Femur (tissue), 1 donor: ENCODE measurements at places on chromosomes 7 and 10.
A peak's percentile ranks its signal among the peaks of the same experiment; 100 is the strongest.

GRCh38 chr10:50407076-50407801 is 155.9 kb upstream of the ASAH2 start:
- no peak for DNase-seq

DNA sequence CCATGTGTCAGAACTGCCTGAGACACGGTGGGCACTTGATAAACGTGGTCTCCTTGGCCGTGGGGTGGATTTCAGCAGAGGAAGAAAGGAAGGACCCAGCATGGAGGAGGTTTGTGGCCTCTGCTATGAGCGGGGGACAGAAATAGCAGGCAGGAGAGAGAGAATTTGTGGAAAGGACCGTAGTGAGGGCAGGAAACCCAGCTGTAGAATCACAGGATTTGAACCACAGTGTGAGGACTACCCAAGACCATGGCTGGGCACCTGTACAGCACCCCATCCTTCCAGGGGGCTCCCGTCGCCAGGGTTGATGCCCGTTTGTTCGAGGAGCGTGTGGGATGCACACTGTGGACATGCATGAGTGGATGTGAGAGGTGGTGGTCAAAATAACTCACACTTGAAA is 183.4 kb downstream of the PTPN20 start:
- no peak for DNase-seq

GRCh38 chr7:15284396-15284795 is 277.4 kb downstream of the AGMO start:
- DNase-seq: no peak

GRCh38 chr10:82319562-82319961 is 444.6 kb downstream of the NRG3 start:
- peak; percentile 53 for DNase-seq

DNA sequence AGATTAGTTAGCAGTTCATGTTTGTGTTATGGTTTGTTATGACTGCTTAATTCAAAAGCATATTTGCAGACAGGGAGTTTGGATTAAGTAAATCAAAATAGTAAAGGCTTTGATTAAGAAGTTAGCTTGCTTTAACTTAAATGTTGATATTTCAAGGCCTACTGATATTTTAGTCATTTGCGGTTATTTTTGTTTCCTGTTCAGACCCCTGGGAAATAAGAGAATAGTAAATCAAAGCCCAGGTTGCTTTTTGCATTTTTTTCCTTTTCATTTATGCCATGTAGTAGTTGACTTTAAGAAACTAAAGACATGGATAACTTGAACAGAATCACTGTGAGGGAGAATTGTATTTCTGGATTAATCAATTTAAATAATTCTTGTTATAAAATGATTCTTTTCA is 77.3 kb downstream of the HDAC9 start:
- DNase-seq: no peak

GRCh38 chr10:12252882-12253546 is 57.0 kb downstream of the CDC123 start:
- no peak for DNase-seq

DNA sequence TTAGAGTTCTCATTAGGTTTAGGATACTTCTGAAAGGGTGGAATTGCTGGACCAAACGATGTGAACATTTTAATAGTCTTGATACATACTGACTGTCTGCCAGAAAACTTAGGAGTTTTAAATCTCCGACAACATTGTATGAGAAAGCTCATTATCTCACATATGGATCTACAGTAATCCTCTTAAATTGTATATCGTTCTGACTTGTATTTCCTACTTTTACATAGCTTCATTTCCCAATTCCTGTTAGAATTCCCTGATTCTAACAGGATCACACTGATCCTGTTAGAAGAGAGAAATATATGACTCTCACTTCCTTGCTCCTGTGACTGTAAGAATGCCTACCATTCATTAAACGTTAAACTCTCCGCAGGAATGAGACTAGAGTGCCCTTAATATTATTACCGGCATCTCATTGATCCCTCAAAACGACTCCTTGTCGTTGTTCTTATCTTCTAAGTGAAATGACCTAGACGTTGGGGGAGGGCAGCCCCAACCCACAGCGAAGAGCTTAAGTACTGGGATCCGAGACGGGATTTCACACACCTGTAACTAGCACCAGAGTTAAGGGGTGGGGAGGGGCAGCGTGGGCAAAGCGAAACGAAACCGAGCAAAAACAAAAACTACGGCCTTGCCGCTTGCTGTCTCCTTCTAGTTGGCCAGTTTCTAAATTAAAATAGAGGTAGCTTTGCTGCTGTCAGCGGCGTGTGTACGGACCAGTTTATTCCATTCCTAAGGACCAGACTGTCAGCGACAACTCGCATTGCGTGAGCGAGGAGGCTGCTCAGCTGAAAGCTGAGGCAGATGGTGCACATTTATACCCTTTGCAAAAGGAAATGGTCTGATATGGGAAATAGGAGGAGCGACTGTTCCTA is 678 bp upstream of the TMEM106B start:
- DNase-seq: no peak

GRCh38 chr7:111292026-111292470 is 201.1 kb downstream of the LRRN3 start:
- no peak for DNase-seq

- peak; percentile 6 for DNase-seq
Measured at GRCh38 chr10:71424496-71425194, 27.9 kb downstream of the CDH23 start.

DNA sequence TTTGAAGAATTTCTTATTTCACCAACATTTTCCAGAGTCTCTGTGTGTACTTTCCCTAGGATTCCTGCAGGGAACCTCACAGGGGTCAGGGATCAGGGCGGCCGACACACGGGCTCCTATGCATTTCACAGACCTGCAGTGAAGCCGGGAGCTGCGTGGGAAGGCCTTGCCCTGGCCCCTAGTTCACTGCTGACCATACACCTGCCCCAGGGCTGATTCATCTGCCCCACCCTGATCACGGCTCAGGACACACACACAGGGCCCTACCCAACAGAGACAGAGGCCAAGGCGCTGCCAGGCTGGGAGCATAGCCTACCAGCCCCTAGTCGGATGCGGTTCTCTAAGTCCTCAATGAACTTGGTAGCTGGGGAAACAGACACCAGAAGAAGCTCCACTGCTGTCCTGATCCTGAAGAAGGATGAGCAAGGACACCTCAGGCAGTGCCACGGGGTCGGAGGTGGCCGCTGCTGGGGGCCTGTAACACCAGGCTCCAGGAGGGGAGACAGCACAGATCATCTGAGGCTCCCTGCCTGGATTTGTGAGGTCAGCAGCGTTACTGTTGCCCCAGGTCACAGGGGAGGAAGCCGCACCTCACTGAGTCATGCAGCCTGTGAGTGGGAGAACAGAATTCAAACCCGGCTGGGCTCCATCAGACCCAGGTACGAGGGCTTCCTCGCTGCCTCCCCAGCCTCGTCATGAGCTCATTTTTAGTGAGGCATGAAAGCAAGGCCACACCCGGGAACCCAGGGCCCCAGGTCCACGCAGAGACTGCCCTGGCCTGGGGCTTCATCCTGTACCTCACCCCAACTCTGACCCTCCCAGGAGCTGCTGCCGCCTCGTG is 278.8 kb upstream of the PPP2R2D start:
- no peak for DNase-seq

- no peak for DNase-seq
Measured at GRCh38 chr7:92276460-92276864, 30.7 kb downstream of the ANKIB1 start.

DNA sequence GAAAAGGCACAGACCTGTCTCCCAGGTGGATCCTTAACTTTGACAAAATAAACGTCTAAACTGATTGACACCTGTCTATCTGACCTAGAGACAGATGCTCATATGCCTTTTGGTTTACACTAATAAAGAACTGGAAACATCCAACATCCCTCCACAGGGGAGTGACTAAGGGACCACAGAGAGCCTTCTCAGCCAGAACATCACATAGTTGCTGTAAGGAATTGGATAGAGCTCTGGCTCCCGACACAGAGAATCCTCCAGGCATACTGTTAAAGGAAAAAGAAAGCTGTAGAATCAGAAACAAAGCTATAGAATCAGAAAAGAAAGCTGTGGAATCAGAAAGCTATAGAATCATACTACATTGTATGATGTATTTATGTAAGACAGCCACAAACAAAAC is 258.8 kb downstream of the STK31 start:
- no peak for DNase-seq

GRCh38 chr10:124349996-124350280 is 68.8 kb downstream of the OAT start:
- no peak for DNase-seq

- DNase-seq: peak; percentile 83
Measured at GRCh38 chr10:69878038-69878437, 76.3 kb downstream of the COL13A1 start.

- DNase-seq: no peak
Measured at GRCh38 chr10:71978476-71978875, 14.3 kb downstream of the CHST3 start.

DNA sequence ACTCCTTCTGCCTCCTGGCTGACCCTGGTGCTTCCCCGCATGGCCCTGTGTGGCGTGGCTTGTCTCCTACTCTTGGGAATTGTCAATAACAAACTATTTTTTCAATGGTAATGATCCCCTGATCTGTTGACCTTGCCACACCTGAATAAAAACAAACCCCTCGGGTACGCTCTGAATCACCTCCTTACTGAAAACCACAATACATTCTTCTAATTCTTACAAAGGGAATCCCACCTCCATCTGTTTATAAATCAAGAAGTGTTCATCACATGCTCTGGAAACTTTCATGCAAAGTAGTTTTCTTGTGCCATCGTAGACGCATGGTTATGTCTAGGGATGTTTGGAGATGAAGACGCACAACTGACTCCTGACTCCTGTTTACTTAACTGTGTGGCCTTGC is 245.8 kb downstream of the FRMD4A start:
- no peak for DNase-seq

DNA sequence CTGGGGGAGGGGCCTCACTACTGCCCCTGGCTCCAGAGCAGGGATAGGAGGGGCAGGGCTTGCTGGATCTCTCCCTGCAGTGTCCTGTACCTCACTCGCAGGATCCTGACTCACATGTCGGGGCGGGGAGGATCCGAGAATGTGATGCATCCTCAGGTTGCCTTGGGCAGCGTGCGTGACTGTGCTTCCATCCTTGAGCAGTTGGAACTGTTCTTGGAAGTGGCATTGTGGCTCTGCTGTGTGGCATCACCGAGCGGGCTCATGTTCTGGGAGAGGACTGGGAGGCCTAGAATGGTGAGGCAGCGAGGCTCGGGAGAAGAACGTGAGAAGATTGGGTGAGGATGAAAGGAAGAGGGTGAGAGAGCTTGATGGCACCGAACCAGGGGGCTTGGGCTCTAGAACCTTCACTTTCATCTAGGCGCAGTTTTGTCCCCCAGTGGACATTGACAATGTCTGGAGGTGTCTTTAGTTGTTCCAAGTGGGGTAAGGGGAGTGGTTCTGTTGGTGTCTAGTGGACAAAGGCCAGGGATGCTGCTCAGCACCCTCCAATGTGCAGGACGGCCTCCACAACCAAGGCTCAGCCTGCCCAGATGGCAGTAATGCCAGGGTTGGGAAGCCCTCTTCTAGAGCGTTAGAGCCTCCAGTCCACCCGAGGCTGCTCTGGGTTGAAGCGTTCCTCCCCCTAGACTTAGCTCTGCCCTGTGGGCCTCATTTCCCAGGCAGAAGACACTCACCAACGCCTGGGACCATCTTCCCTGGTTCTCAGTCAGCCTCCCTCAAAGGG is 8.4 kb downstream of the RARRES2 start:
- no peak for DNase-seq

DNA sequence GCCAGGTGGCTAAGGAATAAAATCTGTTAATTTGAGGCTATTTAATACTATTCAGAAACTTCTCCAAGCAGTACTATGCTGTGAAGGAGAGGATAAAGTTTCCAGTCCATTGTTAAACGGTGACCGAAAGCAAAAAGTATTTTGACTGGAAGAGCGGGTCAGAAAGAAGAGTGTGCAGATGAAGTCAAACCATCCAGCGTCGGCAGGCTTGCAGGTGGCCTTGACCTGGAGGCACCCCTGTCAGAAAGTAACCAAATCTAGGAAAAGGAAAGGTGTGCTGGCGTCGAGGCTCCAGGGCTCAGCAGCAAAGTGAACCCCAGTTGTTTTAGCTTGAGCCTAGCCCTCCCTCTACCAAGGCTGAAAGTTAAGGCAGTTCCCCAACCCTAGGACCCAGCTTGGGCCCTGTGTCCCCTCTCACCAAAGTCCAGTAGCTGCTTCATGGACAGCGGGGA is 544 bp downstream of the PDK4 start:
- DNase-seq: no peak

- no peak for DNase-seq
Measured at GRCh38 chr7:119761776-119762175, 511.2 kb upstream of the KCND2 start.

DNA sequence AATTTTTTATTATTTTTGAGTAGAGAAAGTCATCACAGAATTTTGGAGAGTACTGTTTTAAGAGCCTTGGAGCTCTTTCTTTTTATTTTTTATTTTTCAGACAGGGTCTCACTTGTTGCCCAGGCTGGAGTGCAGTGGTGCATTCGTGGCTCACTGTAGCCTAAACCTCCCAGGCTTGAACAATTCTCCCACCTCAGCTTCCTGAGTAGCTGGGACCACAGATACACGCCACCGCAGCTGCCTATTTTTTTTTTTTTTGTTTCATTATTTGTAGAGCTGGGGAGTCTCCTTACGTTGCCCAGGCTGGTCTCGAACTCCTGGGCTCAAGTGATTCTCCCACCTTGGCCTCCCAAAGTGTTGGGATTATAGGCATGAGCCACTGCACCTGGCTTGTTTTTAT is 10.6 kb downstream of the CPA4 start:
- DNase-seq: no peak

DNA sequence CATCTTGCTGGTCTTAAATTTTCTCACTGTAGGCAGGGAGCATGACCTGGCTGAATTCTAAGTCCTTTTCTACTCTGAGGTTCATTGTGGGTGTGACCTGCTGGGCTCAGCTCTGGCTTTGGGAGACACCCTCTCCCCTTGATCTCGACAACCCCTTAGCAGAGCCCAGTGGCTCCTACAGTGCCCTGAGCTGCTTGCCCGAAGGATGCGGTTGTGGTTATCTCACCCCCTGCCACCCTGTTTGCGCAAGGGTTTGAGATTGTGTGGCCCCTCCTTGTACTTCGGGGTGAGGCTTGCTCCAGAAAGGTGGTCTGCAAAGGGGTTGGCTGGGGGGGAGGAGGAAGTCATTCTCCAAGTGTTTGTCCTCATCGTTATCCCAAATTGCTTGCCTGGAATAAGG is 55.3 kb downstream of the TCF7L2 start:
- DNase-seq: no peak

GRCh38 chr7:11212080-11212711 is 238.5 kb downstream of the PHF14 start:
- peak; percentile 55 for DNase-seq

- DNase-seq: no peak
Measured at GRCh38 chr10:30294476-30295240, 54.4 kb downstream of the MTPAP start.

GRCh38 chr7:38585572-38586354 is 45.4 kb downstream of the AMPH start:
- DNase-seq: no peak

GRCh38 chr7:55028011-55028410 is 9.2 kb downstream of the EGFR start:
- no peak for DNase-seq

DNA sequence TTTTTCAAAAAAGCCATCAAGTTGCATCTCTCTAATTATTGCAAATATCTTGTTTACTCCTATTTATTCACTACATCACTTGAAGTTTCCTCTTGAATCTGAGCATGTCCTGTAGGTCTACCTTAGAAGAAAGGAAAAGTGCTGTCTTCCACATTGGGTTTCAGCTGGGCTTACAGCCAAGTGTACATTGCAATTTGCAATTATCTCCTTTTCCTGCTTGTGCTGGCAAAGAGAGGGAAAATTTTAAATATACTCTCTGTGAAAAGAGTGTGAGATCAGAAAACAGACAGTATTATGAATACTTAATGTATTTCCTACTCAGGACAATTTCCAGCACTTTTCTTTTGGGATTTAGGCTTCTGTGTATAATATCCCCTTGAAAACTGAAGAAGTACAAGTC is 839.7 kb downstream of the CNTNAP2 start:
- no peak for DNase-seq
